Right lung (tissue), 10 donors: ENCODE measurements at places on chromosomes 2 and 18. TPM values are rescaled to one million over a fixed set of nuclear protein-coding genes. Genes with fewer than 3 reads are reported as not detected.

DNA sequence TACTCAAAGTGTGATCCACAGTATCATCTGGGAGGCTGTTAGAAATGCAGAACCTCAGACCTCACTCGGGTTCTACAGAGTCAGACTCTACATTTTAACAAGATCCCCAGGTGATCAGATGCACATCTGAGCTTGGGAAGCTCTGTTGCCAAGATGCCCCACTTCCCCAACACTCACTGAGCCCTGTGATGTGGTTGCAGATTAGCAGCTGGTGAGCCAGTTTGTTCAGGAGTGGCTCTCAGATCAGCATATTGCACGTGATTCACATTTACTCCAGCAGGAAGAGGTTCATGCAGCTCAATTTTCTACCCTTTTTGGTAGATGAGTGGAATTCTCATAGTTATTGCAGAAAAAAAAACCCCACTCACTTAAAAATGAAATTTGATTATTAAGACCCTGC lies 96.4 kb downstream of the VIT start:
- no peak for DNase-seq

The NPAS2 gene
- 39.0 TPM for polyA plus RNA-seq

DNA sequence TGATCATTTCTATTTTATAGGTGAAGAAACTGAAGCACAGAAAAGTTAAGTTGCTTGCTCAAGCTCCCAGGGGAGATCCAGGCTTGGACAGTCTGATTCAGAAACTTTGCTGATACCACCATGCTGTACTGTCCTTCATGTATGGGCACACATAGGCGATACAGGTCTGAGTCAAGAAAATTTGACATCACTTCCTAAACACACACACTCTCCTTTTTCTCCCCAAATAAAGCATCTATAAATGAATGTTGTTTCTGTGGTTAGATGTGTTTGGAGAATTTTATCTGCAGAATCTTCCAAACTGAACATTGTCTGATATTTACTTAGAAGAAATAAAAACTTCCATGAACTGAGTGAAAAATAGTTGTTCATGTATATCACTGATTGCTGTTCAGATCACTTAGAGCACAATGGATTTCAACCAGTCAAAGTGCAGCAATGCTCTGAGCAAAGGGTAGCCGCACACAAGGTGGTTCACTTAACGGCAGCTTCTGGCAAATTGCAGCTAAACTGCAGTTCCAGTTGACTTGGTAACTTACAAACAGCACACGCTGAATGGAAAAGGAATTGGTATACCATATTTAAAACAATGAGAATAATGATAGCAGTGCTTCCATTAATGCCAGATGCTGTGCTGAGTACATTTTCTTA lies 10.0 kb upstream of the AGFG1 start:
- DNase-seq: no peak

- DNase-seq: no peak
Measured at GRCh38 chr2:32683520-32684086, 55.8 kb downstream of the TTC27 start.

- DNase-seq: no peak
Measured at GRCh38 chr2:156457523-156458517, 21.6 kb downstream of the GPD2 start.

GRCh38 chr2:4356109-4356508 lies 652.7 kb downstream of the DCDC2C start:
- no peak for DNase-seq

- DNase-seq: no peak
Measured at GRCh38 chr2:188079196-188079595, 212.5 kb upstream of the GULP1 start.
